ENCODE measurements at places on chromosomes 2 and 18. TPM values are rescaled to one million over a fixed set of nuclear protein-coding genes. Genes with fewer than 3 reads are reported as not detected.

The SH3RF3 gene
- 3.1 TPM for total RNA-seq

The IKZF2 gene
- 0.65 TPM for total RNA-seq

The CNNM3 gene
- total RNA-seq: 6.5 TPM

The NOL4 gene
- total RNA-seq: not detected

The NT5DC4 gene
- not detected for total RNA-seq

The ELOA2 gene
- total RNA-seq: not detected

The ACADL gene
- not detected for total RNA-seq

The C2orf81 gene
- 0.13 TPM for total RNA-seq

The MARCO gene
- total RNA-seq: not detected

The ADD2 gene
- 4.7 TPM for total RNA-seq

The TEX44 gene
- total RNA-seq: not detected

The HES6 gene
- 2.3 TPM for total RNA-seq

The RGPD4 gene
- not detected for total RNA-seq

The CPSF3 gene
- 51.9 TPM for total RNA-seq

The ALLC gene
- not detected for total RNA-seq

The SAG gene
- total RNA-seq: not detected

The HOXD8 gene
- 12.6 TPM for total RNA-seq

The POU3F3 gene
- total RNA-seq: not detected

The C2orf80 gene
- not detected for total RNA-seq

Data from bladder microvascular endothelial cell (primary cell).